Fibroblast of skin of left quadriceps (primary cell): ENCODE measurements at places on chromosomes 5 and 9.

GRCh38 chr9:137586854-137587253 is 3.5 kb downstream of the ZMYND19 start:
- no peak for DNase-seq

DNA sequence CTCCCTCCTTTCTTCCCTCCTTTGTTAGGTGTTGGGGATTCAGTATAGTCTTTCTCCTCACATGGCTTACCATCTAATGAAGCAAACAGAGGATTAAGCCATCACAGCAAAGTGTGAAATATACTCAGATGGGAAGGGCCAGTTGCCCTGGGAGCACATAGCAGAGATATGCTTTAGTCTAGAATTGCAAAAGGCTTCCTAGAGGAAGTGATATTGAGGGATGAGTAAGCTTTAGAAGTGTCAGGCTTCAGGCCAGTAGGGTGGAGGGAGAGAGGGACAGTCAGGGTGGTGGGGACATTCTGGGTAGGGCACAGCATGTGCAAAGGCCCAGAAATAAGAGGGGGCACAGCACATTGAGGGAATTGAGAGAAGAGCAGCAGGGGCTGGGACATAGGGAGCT is 46.2 kb upstream of the GLRA1 start:
- no peak for DNase-seq

GRCh38 chr9:127611603-127611898 is 526 bp upstream of the STXBP1 start:
- DNase-seq, result no peak

DNA sequence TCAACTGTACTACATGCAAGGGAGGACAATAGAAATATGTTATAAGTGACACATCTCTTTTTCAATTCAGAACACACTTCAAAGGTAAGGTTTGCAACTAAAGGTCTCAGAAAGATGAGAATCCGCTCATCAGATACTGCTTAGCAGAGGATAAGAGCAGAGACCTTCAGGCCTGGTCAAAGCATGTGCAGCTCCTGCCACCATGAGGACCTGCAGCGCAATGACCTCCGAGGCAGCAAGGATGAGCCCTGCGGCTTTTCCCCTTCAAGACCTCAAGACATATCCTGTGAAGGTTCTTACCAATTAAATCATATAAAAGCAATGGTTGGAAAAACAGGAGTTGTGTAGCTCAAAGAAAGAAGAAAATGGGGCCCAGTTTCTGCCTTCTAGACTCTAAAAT is 135.8 kb downstream of the TRIM36 start:
- DNase-seq, result no peak

GRCh38 chr5:143932584-143932983 is 120.6 kb downstream of the HMHB1 start:
- no peak for DNase-seq

DNA sequence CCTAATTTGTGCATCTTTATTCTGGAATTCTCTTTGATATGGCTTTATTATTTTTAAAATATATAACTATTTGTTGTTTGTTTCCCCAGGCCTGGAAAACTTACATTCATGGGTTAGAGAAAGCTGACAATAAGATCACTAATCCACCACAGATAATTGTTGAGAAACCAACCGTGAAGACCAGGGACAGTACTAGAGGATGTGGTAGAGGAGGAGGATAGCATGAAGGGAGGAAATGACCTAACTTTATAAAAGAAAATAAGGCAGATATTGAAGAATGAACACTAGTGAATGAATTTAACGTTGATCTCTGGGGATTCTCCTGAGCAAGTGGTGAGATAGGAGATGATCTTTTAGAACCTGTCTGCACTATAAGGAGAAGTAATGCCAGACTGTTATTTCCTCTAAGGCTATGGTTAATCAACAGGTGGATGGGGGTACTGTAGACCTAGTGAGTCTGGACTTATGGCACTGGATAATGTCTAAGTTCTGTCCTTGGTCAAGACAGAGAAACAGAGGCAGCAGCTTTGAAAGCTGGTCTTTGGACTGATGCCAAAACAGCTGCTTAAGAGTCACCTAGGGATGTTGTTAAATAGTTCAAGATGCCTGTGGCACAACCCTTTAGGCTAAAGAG is 52.4 kb downstream of the NREP start:
- no peak for DNase-seq

DNA sequence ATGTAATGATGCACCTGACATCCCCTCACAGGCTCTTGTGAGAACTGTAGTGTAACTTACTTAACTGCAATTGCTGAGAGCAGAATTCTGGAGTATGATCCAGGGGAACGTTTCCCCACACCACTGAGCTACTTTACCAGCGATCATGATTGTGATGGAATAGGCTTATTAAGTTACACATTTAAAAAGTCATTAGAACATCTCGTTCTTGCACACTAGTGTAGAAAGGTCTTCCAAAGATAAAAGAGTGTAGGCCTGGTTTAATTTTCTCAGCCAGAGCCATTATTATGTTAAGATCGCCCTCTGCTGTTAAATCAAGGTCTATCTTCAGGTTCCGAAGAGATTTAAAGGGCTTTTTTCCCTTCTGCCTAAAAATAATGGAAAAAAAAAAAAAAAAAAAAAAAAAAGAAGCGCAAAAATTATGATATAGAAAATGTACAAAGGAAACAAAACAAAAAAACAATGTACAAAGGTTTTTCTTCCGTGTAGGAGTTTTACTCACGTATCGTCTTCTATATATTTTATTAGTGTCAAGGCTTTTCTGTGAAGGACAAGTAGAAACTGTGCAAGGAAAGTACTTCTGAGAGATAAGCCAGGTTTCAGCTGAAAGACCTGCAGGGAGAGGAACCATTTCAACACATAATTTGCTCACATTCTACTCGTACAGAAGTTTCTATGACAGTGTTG is 18.6 kb upstream of the MOB3B start:
- no peak for DNase-seq

- DNase-seq, result no peak
These were observed 157.7 kb downstream of the NR2F1-AS1 start for GRCh38 chr5:93423300-93423699.

DNA sequence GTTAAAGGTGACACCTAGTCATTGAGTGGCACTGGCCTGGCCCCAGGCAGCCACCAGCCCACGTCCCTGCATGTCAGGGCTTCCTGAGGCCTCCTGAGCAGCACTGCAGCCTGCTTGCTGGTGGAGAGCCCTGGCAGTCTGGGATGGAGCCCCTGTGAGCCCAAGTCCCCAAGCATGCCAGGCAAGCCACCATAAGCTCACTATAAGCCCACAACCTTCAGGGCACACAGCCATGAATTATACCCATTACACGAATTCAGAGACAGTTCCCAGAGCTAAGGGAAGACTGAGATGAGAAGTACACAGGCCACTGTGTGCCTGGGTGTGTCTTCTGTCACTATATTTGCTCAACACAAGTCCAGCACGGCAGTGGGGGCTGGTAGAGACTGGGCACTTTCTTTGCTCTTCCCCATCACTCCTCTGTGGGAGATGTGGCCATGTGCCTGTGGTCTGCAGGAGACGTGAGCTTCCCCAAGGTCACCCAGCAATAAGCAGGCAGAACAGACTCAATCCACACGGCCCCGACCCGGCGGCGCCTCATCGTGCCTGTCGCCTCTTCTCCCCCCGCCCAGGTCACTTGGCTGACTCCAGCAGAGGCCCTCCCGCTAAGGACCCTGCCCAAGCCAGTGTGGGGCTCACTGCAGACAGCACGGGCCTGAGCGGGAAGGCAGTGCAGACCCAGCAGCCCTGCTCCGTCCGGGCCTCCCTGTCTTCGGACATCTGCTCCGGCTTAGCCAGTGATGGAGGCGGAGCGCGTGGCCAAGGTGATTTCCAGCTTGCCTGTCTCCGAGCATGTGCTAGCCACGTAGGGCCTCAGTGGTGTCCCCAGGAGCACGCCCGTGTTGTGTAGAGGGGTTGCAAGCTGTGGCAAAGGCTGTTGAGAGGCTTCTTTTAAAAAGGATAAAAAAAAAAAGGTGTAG is 114.8 kb downstream of the WNK2 start:
- DNase-seq, result no peak

GRCh38 chr5:130065617-130066016 is 161.4 kb downstream of the CHSY3 start:
- DNase-seq, result no peak

GRCh38 chr5:62732677-62733121 is 154.1 kb downstream of the LRRC70 start:
- no peak for DNase-seq

DNA sequence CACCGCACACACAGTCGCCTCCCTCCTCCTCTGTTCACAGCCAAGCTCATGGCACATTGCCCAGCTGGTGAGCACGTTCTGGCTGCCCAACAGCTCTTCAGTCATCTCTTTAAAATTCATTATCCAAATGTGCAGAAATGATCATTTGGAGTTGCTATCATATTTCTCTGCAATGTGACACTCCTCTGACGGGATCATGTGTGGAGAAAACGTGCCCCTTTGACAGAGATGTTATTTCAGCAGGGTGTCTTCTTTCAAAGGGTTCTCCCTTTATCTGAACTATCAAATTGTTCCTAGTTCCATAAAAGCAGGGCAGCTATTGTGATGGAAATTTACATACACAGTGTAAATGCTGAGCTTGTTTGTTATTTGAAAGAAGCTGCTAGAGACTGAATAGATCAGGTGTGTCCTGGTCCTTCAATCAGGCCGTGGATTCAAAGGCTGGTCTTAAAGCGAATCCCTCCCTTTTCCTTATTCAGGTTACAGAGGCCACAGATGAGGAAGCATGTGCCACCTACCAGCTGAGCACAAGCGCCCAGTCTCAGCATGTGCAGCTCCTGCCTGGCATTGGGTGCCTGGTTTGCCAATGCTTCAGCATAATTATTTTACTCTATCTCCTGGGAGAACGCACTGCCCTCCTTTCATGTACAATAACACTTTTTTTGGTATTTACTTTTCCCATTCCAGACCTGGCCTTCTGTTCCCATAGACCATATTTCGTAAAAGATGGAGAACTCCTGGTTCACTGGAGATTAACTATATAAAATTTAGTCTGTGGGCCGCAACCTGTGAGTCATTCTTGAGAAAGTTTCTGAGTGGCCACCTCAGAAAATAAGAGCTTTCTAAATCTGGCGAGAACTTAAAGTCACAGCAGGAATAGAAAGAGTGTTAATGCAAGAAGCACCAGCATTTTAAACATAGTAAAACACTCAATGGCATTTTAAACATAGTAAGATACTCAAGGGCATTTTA is 433.7 kb downstream of the ENC1 start:
- DNase-seq, result peak; percentile 85

DNA sequence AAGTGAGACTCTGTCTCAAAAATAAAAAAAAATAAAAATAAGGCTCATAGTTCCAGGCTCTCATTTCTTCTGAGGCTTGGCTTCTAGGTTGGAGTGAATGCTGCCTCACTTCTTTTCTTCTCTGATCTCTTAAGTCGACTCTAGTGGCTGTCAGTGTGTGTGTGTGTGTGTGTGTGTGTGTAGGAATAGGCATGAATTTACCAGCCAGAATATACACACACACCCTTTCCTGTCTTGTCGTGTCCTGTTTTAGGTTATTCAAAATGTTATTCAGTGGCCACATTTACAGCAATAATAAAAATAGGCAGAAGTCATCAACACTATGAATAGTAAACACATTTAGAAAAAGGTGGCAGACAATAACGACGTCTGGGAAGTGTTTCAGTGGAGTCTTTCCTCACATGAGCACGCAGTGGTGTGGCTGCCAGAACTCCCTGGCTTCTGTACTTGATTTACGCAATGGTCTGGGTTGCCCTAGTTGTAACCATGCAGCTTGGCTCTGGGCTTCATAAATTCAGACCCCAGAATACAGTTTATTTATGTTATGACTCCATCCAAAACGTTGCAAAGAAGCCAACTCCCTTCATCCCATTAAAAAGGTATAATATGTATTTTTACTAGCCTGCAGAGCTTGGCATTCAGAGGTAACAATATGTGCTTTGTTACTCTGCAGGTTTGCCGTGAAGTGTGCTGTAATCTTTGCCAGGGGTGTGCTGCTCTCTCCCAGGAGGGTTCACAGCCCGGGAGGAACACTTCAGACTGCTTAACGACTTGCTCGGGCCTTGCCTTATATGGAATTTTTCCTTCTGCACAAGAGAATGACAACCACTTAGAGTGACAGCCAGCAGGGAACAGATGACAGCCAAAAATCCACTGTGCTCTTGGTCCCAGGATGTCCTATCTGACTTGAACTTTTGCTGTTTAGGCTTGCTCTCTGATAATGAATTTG is 34.4 kb upstream of the PALM2AKAP2 start:
- peak; percentile 56 for DNase-seq

GRCh38 chr9:113179839-113180238 is 29.0 kb downstream of the SLC31A2 start:
- no peak for DNase-seq

- no peak for DNase-seq
These were observed 5.4 kb downstream of the KCNV2 start for GRCh38 chr9:2722715-2723114.

- DNase-seq, result no peak
These were observed 239.9 kb downstream of the FSTL4 start for GRCh38 chr5:133372293-133372937.
